ENCODE measurements at places on chromosomes 12 and 14.

- DNase-seq: no peak
These were observed 325.8 kb upstream of the OR4E1 start for GRCh38 chr14:21999402-21999801.

DNA sequence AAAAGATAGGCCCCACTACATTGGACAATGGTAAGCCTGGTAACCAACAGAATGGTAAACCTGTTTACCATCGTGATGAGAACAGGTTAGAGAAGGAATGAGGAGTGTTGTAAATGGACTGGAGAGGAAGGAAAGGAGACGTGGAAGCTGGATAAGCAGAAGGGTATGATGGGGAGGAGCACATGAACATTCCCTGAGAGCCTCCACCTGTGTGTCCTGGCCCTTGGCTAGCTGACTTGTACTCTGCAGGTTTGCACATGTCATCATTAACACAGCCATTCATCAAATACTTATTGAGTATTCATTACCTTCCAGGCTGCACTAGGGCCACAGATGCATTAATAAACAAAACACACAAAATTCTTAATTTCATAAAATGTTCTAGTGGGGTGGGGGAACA lies 4.3 kb upstream of the IL26 start:
- DNase-seq: no peak

- DNase-seq: no peak
These were observed 17.9 kb downstream of the HRK start for GRCh38 chr12:116863275-116863767.

GRCh38 chr14:99378782-99379214 lies 101.9 kb downstream of the SETD3 start:
- peak; percentile 18 for DNase-seq

DNA sequence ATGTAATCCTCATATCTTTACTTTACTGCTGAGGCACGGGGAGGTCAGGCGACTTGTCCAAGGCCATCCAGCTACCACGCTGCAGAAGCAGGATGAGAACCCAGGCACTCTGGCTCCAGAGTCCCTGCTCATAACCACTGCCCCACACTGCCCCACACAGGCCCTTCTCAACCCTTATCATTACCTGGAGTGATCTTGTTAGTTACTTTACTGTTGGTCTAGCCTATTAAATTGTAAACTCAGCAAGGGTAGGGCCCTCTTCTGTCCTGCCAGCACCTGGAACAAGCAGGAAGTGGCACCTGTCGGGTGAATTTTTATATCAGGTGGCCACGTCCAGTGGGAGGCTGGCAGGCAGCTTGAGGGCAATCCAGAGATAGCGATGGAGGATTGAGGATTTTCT lies 12.2 kb downstream of the FAIM2 start:
- no peak for DNase-seq
